PC-3 (cell line): ENCODE measurements at places on chromosomes 5 and 9. TPM values are rescaled to one million over a fixed set of nuclear protein-coding genes. Genes with fewer than 3 reads are reported as not detected.

The FBN2 gene
- 45.2 and 51.8 TPM in 2 replicates for total RNA-seq

The PROB1 gene
- total RNA-seq, result 1.9 and 2.2 TPM in 2 replicates

The STOM gene
- 3.1 and 5.5 TPM in 2 replicates for total RNA-seq

The PCDHB5 gene
- total RNA-seq, result 0.12 and 0.69 TPM in 2 replicates

The NUTM2G gene
- total RNA-seq, result not detected in 2 replicates

The PCDHGC4 gene
- total RNA-seq, result 0.58 and 1.5 TPM in 2 replicates

The HARS2 gene
- 23.3 and 29.7 TPM in 2 replicates for total RNA-seq

The TTC1 gene
- total RNA-seq, result 61.4 and 65.0 TPM in 2 replicates
